ENCODE measurements at places on chromosomes 1 and 21.

DNA sequence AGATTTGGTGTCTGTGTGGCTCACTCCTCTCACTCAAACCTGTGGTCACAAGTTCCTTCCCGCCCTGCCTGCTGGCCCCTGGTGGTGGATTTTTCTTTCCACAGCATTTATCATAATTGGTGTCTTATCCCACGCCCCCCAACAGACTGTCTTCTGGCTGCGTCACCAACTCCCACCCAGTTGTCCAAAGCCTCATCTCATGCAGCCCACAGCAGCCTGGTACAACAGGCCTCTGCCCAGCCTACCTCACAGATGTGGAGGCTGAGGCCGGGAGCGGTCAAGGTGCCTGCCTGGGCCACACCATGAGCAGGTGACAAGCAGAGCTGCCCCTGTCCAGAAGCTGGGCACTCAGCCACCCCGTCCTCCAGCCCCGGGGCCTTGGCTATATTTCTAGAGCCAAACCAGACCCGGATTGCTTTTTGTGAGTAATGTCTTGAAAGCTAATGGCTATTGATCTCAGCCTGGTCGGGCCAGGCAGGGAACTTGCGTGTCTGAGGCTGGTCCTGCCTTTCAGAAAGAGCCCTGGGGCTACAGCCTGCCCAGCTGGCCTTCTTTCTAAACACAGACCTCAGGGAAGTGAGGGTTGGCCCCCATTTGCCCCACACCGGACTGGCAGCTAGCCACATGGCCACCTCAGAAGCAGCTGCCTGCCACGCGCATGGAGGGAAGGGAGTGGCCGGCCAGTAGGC is 2.6 kb downstream of the KCNAB2 start:
- no peak for DNase-seq

- no peak for DNase-seq
Measured at GRCh38 chr1:56197946-56198345, 381.4 kb downstream of the PLPP3 start.

- no peak for DNase-seq
Measured at GRCh38 chr21:44998086-44998620, 58.3 kb downstream of the SLX9 start.

DNA sequence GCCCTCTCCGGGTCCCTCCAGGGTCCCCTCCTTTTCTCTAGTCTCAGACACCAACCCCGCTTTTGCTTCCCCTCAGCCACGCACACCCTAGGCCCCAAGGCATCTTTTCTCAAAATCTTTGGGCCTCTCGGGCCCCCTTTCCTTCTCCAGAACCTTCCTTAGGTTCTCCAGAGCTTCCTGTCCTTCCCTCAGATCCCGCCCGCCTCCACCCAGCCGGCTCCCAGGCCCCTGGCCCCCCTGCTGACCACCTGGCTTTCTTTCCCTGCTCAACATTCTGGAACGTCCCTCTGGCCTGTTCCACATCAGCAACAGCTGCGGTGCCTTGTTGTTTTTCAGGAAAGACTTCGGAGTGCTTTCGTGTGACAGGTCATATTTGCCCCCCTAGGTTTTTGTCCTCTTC is 1.2 kb downstream of the ZDHHC18 start:
- no peak for DNase-seq

DNA sequence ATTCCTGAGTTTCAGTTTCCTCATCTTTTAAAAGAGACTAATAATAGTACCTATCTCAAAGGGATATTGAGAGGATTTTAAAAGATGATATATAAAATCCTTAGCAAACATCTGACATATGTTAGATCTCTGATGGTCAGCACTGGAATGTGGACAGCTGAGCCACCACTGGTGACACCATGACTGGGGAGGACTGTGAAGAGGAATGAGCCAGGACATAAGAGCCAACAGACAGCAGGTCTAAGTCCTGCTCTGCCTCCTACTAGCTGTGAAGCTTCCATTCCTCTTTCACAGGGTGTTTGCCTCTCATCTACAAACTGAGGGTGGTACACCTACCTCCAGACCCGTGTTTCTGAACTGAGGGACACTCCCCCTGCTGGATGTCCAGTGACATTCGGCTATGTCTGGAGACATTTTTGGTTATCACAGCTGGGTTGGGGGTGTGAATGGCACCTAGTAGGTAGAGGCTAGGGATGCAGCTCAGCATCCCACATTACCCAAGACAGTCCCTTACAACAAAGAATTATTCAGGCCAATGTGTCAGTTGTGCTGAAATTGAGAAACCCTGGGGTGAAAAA is 109.1 kb upstream of the OLIG2 start:
- no peak for DNase-seq

DNA sequence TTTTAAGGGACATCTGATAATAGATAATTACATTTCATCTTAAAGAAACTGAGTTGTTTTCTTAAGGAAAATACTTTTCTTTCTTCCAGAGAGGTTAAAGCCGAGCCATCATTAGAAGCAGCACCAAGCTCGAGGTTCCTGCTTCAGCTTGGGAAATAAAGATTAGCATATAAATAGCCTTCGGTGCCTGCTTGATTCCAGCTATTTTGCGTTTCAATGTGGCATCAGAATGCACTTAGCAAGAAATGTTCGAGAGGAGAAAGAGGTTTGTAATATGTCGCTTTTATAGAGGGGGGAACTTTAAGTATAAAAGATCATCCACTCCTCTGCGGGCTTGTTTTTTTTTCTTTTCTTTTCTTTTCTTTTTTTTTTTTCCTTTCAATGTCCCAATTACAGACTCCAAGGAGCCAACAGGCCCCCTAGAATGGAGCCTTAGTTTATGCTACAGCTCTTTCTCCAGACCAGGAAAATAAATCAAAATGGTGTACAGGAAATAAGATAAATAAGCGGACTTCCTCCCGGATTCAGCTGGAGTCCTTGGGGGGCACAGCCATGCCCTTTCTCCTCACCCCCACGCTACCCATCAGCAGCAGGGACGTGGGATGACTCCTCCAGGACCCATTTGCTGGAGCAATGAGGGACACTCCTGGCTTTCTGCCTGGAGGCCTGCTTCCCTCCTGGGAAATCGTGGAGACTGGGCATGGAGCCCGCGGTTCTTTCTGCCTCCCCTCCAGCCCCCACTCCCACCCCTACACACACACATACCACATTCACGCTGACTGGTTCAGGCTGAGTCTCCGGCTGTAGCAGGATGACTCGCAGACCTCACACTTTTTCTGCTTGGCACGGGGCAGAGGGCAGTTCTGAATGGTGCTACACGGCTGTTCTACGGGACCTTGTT is 131.6 kb downstream of the RRAGC start:
- peak; percentile 71 for DNase-seq

DNA sequence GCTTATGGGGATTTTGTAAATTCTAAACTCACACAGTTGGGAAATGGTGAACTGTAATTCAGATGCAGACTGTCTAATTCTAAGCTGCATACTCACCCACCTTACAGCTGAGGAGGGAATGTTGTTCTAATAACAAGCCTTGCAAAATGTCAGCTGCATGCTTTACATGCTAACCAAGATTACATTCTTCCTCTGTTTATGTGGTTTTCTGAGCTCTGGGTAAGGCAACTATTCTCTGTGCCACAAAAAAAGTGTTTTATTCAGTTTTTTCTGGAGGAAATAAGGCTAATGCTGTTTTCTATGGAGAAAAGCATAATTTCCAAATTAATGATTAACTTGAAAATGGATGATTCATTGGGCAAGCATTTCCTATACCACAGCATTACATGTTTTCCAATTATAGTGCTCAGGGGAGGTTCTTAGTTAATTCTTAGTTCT is 64.9 kb downstream of the RGS13 start:
- peak; percentile 32 for DNase-seq

DNA sequence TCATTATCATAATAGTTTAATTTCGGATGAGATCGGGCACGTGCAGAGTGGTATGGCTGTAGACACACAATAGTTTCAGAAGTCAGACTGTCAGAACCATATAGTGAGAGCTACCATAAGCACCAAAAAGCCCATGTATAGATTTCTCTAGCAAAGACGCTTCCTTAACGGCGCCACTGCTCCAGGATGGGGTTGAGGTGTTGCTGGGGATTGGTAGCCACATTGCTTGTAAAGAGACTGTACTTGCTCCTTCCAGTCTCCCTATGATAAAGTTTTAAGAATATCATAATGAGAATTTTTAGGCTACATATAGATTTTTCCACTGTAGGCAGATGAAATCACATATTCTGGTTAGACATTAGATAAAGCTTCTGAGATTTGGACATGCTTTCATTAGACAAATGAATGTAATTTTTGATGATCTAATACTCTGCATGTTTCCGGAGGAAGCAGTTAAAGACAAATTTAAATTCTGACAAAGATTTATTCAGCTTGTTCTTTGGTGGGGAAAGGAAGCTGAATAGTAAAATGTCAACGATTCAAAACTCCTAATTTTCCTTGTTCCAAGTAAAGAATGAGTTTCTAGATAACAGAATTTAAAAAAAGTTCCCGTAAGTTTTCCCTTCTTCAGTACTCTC is 77.7 kb downstream of the MAP3K7CL start:
- no peak for DNase-seq

DNA sequence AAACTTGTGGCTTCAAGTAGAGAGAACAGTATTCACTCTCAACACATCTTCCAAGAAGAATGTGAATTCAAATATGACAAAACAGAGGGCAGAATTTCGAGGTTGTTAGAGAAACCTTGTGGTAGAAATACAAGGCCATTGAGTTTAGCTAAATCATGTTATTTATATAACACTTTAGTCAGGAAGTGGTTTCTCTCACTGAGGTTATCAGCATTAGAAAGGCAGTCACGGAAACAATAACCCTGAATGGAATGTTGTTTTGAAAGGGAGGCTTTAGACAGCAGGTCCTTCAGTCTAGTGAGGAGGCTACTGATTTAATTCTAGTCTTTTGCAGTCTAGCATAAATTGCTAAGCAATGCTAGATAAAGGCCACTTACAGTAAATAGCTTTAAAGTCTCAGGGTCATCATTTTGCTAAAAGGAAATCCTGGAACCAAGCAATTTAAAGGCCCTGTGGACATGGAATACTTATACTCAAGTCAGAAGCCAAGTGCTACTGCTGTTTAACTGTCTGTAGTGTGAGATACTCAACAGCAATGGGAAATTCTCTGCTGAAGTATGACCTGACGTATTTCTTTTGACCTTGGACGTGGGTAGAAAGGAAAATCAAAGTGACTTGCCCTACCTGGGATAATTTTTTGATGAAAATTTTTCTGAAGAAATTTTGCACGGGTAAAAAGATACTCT is 89.0 kb upstream of the CHODL start:
- no peak for DNase-seq

DNA sequence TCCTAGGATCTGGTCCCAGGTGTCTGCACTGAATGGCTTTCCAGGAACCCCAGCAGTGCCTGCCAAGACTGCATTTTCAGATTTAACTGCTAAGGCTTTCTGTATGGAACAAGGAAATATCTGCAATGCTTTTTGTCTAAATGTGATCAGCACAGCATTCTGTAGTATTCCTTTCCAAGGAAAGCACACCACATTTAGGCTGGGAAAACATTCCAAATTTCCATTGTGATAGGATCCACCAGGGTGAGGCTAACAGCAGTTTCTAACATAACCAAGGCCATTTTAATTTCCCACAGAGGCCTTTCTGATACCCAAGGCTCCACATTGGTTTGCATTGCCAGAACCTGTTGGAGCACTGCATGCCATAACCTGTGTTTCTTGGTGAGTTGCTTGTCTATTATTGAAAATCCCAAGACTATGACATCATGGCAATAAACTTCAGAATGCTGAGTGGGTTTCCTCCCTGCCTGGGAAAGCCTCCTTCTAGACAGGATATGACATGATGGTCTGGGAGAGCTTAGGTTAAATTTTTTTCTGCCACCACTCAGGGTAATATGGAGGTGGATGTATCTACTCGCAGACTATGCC is 23.3 kb upstream of the PTGFRN start:
- peak; percentile 32 for DNase-seq

DNA sequence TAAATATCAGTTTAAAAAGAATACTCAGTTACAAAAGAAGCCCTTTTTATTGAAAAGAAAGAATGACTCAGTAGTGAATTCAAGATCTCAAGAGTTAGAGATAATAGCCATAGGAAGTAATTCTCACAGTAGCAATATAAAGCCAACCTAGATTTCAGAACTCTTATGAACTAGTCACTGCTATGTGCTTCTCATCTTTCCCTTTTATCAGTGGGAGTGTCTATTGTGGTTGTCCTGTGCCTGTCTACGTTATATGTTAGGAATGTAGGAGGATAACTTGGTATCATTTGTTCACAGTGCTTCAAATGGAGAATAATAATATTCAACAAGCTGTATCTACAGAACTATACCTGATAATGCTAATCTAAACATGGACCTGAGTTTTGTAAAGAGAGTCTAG is 73.1 kb upstream of the RGS21 start:
- no peak for DNase-seq

DNA sequence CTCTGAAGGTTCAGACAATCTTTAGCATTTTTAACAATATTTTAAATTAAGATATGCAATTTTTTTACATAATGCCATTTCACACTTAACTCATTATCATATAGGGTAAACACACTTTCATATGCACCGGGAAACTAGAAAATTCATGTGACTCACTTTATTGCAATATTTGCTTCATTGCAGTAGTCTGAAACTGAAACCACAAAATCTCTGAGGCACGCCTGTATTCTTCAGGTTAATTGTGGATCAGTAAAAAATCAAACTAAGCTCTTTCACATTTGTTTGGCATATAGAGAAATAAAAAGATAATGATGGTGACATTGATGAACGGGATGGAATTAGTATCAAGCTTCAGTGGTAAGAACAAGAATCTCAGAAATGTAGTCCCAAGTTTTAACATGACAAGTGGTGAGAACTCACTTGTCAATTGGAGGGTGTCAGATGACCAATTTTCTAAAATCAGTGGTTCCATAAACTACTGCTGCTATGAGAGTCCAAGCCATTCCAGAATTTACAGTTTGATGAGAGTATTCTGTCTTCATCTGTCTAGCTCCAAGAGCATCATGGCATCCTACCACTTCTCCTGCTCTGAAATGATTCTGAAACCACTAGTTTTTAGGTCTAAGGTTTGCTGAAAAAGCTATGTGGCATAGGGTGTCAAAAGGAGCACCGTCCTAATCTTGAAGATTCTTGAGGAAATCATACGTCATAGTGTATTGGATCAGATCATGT is 281.0 kb downstream of the PTPRC start:
- DNase-seq = no peak

DNA sequence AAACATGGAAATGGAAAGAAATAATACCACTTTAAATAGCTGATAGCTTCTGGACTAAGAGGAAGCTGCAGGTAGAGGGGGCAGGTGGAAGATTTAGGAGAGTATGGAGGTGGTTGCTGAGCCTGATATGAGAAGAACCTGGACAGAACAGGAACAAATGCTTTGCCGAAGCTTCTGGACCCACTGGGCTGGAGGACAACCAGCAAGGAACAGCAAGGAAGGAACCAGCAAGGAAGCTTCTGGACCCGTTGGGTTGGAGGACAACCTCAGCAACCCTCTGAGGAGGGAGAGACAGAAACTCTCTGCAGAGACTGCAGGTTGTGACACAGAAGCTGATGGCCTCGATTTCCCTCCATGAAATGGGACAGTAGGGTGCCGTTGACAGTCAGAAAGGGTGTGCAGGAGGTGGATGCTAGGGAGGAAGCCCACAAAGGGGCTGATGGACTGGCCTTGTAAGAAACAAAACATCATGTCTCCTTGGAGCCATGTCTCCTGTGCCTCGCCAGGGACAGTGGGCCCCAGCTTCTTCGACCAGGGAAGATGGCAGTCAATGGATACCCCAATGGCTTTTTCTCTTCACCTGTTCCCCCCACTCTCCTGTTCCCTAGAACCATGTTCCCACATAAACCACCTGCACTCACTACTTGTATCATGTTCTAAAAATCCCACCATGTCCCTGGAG is 8.3 kb upstream of the WNT3A start:
- peak; percentile 1 for DNase-seq

GRCh38 chr21:31218830-31219608 is 125.0 kb downstream of the TIAM1 start:
- peak; percentile 37 for DNase-seq
